Pulmonary artery endothelial cell (primary cell): ENCODE measurements at places on chromosomes 3 and 15. TPM values are rescaled to one million over a fixed set of nuclear protein-coding genes. Genes with fewer than 3 reads are reported as not detected.

GRCh38 chr3:128478576-128479506 lies 12.2 kb upstream of the DNAJB8 start:
- no peak for DNase-seq

GRCh38 chr3:12586403-12586802 lies 29.5 kb downstream of the MKRN2 start:
- no peak for DNase-seq

DNA sequence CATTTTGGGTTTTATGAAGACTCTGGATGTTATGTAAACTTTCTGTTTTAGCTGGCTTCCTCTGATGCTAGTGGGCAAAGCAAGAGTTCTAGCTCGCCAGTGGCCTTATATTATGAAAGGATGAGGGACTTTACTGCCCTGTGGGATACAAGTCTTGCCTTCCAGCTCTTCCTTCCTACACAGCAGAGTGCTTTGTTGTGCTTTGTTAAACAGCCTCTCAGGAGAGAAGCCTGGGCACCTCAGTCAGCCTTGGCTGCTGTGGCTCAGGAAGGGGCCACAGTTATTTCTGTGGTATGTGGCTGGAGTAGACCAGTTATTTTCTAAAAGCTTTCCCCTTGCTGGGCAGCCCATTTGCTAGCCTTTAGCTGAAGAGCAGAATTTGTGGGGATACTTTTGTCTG lies 69.5 kb upstream of the SUCLG2 start:
- DNase-seq: no peak

GRCh38 chr15:75178171-75178937 lies 23.3 kb upstream of the C15orf39 start:
- DNase-seq: no peak

- no peak for DNase-seq
Measured at GRCh38 chr15:69897471-69898237, 200.1 kb downstream of the TLE3 start.

GRCh38 chr15:75454471-75455378 lies 3.2 kb upstream of the SIN3A start:
- DNase-seq: peak; percentile 61

- DNase-seq: no peak
Measured at GRCh38 chr3:63354160-63354559, 76.1 kb downstream of the SYNPR start.

GRCh38 chr15:87733541-87733941 lies 523.0 kb downstream of the NTRK3 start:
- no peak for DNase-seq

DNA sequence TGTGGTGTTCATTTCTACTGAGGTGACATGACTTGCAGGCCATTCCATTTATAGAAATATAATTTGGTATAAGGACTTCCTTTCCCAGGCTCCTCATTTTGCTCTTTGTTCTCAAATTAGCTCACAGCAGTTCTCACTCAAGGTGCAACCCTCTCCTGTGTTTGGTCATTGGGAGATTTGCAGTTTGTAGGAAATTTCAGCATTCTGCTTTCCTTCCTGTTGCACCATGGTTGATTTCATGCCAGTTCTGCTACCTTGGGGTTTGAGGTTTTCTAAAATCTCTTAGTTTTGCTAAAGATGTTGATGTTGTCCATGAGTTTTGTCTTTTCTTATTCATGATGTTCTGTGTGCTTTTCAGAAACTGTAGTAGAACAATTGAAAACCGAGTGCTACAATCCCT lies 65.7 kb upstream of the PROK2 start:
- no peak for DNase-seq

DNA sequence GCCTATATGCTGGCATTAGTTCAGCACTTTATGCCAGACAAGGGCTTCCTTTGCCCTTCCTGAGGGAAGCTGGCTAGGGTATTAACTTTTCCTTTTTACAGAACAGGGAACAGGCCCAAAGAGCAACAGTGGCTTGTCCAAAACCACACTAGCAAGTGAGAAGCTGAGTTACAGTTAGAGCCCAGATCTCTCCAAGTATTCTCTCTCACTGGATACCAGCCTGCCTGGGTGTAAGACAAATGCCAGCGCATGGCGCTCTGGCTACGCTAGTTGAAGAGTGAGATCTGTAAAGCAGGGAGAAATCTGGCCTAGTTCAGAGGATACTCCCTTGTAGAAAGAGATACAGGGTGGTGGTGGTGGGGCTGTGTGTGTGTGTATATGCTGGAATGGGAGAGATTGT lies 38.4 kb downstream of the RAB11A start:
- DNase-seq: no peak

GRCh38 chr3:65864357-65864904 lies 174.3 kb downstream of the MAGI1 start:
- no peak for DNase-seq

DNA sequence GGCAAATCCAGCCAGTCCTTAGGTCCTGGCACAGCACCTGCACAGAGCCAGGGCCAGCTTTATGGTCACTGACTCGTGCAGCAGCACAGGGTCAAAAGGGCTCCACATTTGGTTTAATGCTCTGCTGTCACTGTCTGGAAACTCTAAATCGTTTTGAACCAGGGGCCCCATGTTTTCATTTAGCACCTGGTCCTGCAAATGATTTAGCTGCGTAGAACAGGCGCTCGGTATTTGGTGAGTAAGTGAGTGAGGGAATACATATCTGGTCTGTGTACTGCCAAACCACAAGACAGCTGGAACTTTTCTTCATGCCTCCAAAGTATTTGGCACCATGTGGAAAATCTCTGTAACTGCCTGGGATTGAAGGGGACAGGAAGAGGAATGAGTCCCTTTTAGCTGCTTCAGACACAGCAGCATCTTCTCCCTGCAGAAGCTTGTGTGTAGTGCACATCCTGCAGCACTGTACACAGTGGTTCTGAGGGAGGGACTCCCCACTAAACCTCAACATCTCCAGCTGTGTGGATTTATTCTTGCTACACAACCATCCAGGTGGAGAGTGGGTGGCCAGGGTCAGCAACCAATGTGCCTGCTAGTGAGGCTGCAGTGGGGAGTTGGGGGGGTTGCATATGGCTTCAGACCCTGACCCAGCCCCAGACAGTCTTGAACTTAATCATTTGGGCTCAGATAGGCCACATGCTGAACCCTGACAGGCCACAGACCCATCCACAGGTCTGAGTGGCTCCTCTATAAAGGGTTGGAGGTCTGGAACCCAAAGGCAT lies 1.1 kb downstream of the SH2D7 start:
- no peak for DNase-seq

GRCh38 chr3:183448369-183449128 lies 20.1 kb upstream of the MCF2L2 start:
- no peak for DNase-seq

- no peak for DNase-seq
Measured at GRCh38 chr3:39192490-39193092, at the start of gene XIRP1. Gene XIRP1, minus strand, starts transcription at chr3:39192595. Its CDS starts 3,150 bp downstream, at chr3:39189445.

- DNase-seq: no peak
Measured at GRCh38 chr3:72329354-72329753, 518.9 kb downstream of the SHQ1 start.

GRCh38 chr3:187720337-187720670 lies 17.9 kb upstream of the RTP2 start:
- no peak for DNase-seq

DNA sequence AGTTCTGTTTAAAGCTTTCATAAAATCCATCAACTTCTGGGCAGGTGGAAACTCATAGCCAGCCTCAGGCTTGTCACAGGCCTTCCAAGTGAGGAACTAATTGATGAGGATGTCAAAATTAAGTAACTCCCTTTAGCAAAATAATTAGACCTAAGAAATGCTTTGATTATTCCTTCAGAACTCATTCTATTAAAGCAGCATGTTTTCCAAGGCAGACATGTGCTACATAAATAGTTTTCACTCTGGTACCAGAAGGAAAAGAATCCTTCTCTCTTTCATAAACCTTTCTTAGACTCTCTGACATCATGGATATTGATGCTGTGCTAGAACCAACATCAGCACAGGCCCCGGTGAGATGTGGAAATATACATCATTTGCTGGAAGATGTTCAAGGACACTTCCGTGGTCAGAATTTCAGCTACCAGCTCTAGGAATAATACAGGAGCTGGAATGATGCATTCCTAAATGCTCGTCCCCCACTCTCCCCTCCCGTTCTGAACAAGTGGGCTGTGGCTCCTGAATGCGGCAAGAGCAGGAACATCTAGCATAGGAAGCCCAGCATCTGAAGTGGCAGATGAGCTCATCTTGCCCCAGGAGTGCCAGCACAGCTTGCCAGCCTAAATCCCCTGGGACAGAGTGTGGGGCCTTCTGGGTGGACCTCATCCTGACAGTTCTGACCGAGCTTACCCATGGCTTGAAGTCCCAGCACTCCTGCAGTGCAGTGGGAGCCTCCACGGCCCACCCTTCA lies 82.4 kb downstream of the WWTR1 start:
- no peak for DNase-seq

DNA sequence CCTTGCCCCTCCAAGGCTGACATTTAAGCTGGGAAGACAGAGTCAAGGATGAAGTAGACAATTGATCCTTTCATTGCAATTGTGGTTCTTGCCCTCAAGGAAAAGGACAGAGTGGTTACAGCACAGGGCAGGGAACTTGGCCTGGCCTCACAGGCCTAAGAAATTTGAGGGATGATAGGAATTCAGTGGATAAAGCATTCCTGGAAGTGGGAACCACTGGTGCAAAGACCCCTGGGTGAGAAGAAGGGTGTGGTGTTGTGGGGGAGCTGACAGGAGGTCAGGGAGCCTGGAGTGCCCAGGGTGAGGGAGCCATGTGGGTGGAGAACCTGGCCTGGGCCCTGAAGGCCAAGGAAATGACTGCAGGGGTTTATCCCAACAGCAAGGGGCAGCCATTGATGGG lies 287.4 kb downstream of the UACA start:
- no peak for DNase-seq

- DNase-seq: no peak
Measured at GRCh38 chr3:190192739-190193138, 72.0 kb upstream of the P3H2 start.

GRCh38 chr3:112464264-112464663 lies 35.0 kb downstream of the BTLA start:
- DNase-seq: no peak

DNA sequence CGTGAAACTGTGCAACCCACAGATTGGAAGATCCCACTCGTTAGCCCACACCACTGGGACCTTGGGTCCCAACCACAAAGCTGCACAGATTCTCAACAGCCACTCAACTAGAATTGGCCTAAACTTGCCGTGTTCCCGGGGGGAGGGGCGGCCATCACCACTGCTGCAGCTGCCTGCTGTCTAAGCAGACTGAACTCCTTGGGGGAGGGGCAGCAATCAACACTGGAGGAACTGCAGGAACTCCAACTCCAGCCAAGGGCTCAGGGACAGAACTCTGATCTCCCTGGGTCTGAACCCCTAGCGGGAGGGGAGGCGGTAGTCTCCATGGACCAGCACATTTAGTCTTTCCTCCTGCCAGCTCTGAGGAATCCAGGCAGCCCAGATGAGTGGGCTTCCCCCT lies 205.9 kb downstream of the RSL24D1 start:
- DNase-seq: no peak

DNA sequence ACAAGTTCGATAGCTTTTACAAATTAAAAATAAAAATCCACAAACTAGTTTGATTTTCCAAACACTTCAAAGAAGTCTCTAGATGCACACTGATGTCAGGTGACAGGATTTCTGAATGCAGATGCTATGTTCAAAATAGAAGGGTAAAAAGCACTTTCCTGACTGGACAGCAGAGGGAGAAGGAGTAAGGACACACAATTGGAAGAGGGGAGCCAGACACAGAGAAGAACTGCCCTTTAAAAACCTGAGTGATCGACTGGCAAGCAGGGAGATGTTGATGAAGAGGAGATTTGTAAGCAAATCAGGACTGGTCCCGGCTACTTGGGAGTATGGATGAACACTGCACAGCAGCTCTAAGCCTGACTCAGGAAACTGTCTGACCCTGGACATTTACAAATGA lies 612.8 kb downstream of the MAGI1 start:
- DNase-seq: no peak

DNA sequence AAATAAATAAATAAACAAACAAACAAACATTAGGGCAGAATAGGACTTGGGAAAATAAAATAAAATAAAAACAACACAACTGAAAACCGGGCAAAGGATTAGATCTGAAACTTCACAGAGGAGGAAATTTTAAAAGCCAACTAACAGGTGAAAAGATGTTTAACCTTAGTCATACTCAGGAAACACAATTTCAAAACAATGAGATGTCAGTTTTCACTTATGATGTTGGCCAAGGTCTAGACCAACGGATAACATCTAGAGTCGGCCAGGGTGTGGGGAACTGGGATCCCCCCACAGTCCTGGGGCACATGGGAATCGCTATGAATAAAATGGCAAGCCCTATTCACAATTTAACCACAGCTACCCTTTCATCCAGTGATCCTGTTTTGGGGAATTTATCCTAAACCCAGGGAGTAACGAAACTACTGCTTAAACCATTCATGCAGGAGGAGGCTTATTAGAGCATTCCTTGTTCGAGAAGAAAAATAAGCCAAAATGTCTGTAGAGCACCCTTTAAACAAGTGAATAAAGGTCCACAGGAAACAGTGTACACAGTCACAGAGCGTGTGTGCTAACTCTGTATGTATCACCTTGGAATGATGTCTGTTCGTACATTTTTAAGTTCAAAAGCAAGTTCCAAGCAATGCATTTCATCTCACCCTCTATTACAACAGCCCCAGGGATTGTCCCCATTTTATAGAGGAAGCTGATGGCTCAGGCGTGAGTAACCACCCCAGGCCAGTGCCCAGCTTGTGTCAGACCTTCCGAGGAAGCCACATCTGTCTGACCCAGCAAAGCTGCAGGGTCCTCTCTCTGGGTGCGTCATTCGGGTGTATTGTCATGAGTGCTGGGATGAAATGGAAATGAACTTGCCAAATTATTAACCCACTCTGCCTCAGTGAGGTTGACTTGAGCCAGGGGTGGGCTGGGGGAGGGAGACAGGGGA lies 6.3 kb upstream of the ANPEP start:
- no peak for DNase-seq

DNA sequence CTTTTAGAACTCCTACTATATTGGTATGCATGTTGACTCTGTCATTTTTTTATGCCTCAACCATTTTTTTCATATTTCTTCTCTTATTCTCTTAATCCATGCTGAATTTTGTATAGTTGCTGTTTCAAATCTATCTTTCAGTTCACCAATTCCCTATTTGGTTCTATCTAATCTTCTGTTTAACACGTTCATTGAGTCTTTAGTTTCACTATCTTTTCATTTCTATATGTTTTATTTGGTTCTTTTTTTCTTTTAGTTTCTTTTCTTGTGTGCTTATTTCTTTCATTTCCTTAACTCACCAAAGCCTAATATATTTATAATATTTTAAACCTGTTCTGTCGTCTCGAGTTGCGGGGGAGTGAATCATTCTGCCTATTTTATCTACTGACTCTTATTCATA lies 8.0 kb downstream of the AQP9 start:
- DNase-seq: no peak

- no peak for DNase-seq
Measured at GRCh38 chr3:36489101-36489500, 108.8 kb downstream of the STAC start.

- peak; percentile 17 for DNase-seq
Measured at GRCh38 chr3:196813903-196814302, 53.8 kb upstream of the SENP5 start.

ARGFX gene
- not detected in 2 replicates for total RNA-seq

GP5 gene
- total RNA-seq: 0.07 TPM in 2 replicates

LMAN1L gene
- not detected in 2 replicates for total RNA-seq

TBL1XR1 gene
- 200 TPM in 2 replicates for total RNA-seq

PTPRG gene
- 41.0 and 45.1 TPM in 2 replicates for total RNA-seq

ITIH1 gene
- not detected in 2 replicates for total RNA-seq

FMN1 gene
- under 0.01 and 0.04 TPM in 2 replicates for total RNA-seq

DCUN1D1 gene
- 24.7 and 36.4 TPM in 2 replicates for total RNA-seq

CEP19 gene
- 1.4 and 2.3 TPM in 2 replicates for total RNA-seq

KLF15 gene
- total RNA-seq: 2.3 and 4.3 TPM in 2 replicates

ADGRG7 gene
- not detected in 2 replicates for total RNA-seq

COL6A6 gene
- not detected in 2 replicates for total RNA-seq

GCNT3 gene
- 0.14 TPM in 1 of 2 replicates, not detected in the other for total RNA-seq

PLSCR2 gene
- total RNA-seq: not detected in 2 replicates
